Tibial nerve (tissue), 4 donors: ENCODE measurements at places on chromosomes 7 and 10.

GRCh38 chr7:14888962-14889361, 13.6 kb downstream of the DGKB start:
- H3K4me1 ChIP-seq = no peaks in the 10 kb centered on the region
- no peak for DNase-seq
- H3K27ac ChIP-seq = no peak overlapping the region
- H3K4me3 ChIP-seq = no peak overlapping the region
- H3K36me3 ChIP-seq = no peaks in the 10 kb centered on the region

- H3K4me1 ChIP-seq = peaks cover 3% of the 10 kb centered on the region
- H3K27ac ChIP-seq = no peak overlapping the region
- no peaks in the 10 kb centered on the region for H3K36me3 ChIP-seq
- H3K4me3 ChIP-seq = no peak overlapping the region
Measured at GRCh38 chr7:106599343-106599698, 61.6 kb downstream of the CCDC71L start.

- DNase-seq = no peak
- H3K4me3 ChIP-seq = no peak overlapping the region
- no peaks in the 10 kb centered on the region for H3K4me1 ChIP-seq
- H3K27ac ChIP-seq = no peak overlapping the region
- no peaks in the 10 kb centered on the region for H3K27me3 ChIP-seq
- H3K36me3 ChIP-seq = peaks cover 70% of the 10 kb centered on the region
Measured at GRCh38 chr7:5199841-5200240, 9.8 kb downstream of the WIPI2 start.

DNA sequence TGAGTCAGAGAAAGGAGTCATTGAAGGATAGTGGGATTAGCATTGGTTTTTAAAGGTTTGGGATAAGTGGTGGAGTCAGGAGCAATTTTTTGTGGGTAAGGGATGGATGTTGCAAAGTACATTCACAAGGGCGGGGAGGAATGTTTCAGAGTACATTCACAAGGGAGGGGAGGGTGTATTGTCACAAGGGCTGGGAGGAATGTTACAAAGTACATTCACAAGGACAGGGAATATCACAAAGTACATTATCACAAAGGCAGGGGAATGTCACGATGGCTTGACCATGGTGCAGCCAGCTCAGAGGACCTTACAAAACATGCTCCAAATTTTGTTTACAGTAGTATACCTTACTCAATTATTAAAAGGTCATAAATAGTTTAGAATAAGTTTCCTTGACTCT, 30.3 kb downstream of the C1GALT1 start:
- no peak overlapping the region for H3K4me3 ChIP-seq
- H3K4me1 ChIP-seq = no peaks in the 10 kb centered on the region
- DNase-seq = no peak

DNA sequence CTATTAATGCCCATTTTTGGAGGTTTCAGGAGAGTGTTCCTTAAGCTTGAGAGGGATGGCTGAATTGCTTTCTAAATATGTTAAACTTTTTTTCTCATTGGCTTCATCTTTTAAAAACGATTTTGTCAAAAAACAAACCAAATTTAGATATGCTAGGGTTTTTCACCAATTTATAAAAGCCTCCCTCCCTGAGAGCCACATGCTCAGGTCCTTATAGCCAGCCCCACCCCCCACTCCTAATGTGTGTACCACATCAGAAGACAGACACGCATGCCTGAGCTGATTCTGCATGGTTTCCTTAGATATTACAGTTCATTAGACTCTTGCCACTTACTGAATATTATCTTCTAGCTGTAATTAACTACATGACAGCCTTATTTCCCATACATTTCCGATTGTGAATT, 2.0 kb downstream of the CUL1 start:
- peaks cover 49% of the 10 kb centered on the region for H3K4me1 ChIP-seq
- DNase-seq = no peak
- H3K36me3 ChIP-seq = no peaks in the 10 kb centered on the region
- no peaks in the 10 kb centered on the region for H3K27me3 ChIP-seq

DNA sequence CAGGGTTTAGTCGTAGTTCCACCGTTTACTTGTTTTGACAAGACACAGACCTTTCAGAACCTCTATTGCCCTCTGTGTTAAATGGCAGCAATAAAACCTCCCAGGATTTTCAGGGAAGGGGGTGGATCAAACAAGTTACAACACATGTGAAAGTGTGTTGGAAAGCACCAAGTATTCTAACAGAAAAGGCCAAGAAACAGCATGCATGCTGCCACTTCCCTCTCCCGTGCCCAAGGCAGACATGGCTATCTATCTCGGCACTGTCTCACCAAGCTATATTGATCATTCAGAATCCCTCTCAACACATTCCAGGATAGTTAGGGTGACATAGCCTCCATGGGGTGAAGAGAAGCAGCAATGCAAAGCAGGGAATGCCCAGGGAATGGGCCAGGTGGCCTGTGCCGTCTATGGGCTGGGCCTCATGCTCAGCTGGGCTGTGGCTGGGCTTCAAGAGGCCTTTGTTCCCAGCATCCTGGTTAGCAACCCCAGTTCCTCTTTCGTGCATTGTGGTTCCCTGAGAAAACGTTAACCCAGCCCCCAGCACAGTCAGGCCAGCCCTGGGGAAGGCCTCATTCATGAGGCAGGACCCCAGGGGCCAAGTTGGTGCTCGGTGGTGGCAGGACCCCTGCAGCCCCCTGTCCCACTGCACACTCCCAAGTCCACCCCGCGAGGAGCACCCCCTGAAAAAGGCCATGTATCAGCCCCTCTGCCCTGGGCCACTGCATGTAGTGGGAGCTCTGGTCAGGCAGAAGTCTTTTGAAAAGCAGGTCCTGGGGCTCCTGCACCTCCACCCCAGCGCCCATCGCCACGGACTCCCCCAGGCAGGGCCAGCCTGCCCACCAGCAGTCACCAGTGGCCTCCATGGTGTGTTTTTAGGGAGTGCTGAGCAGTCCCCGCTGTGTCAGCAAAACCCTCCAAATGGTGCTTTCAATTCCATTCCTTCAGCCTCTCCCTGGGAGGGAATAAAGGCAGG, 25.5 kb downstream of the VSIR start:
- DNase-seq = no peak
- H3K36me3 ChIP-seq = peaks cover 36% of the 10 kb centered on the region
- H3K27me3 ChIP-seq = no peaks in the 10 kb centered on the region
- H3K4me1 ChIP-seq = peaks cover 77% of the 10 kb centered on the region

- no peaks in the 10 kb centered on the region for H3K4me1 ChIP-seq
- H3K27me3 ChIP-seq = no peaks in the 10 kb centered on the region
- H3K4me3 ChIP-seq = no peak overlapping the region
Measured at GRCh38 chr7:145928937-145929336, 187.7 kb upstream of the CNTNAP2 start.

DNA sequence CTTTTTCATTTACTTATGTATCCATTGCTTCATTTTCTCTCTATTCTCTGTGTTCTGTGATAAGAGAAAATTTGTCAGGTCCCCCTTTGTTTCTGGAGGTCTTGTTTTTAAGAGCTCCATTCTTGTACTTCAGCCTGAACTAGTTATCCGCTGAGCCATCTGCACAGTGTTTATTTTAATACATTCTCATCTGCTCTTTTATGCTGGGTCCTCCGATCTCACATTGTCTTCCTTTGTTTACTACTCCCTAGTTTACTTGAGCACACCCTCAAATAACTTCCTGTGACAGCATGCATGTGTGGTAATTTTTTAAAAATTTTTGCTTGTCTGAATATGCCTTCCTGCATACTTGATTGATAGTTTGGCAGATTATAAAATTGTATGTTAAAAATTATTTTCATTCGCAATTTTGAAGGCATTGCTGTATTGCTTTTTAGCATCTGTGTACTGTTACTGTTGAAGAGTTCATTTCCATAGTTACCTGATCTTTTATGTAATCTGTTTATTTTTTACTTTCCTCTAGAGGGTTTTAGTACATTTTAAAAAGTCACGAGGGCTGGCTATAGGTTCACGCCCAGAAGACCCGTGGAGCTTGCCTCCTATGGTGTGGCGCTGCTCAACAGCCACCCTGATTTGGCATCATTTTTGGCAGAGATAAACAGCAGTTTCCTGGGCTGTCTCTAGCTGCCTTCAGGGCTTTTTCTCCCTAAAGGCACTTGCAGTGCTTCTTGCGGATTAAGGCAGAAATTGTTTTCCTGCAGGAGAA, 31.9 kb downstream of the RSBN1L start:
- no peak overlapping the region for H3K27ac ChIP-seq
- H3K4me1 ChIP-seq = peaks cover 8% of the 10 kb centered on the region
- no peaks in the 10 kb centered on the region for H3K36me3 ChIP-seq

DNA sequence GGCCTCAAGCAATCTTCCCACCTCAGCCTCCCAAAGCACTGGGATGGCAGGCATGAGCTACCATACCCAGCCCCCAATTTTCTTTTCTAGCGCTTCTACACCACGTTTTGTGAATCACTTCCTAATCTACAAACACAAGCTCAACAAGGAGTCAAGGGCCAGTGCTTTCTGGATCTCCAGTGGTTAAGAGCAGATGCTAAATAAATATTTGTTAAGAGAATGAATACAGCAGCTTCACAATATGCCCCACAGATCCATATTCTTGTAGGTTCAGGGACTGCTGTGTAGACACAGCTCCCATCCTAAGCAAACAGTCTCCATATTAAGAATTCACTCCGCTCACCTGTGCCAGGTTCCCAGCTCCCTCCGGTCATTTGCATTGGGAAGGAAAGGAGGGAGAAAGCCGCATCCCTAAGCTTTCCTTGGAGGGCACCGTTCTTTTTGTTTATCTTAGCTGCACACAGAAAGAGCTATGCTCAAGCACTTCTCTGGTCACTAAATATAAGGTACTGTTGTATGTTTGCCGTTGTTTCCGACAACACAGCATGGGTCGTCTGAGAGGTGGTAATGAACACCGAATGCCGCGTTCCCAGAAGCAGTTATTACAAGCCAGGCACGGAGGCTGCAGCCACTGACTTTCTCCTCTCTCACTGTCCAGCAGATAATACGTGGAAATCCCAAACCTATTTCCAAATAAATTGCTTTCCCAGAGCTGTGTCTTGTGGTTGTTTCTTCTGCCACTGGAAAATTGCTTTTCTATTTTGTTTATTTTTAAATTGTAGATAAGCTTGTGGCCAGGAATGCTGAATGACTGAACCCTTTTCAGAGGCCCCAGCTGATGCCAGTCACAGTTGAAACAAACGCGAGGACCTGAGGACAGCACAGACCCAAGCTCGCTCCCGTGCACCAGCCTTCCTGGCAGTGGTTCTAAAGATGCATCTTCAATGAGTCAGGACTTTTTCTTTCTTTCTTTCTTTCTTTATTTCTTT, 217.1 kb downstream of the PRPF18 start:
- H3K27me3 ChIP-seq = no peaks in the 10 kb centered on the region
- no peak overlapping the region for H3K27ac ChIP-seq
- H3K36me3 ChIP-seq = no peaks in the 10 kb centered on the region
- no peaks in the 10 kb centered on the region for H3K4me1 ChIP-seq
- no peak for DNase-seq

DNA sequence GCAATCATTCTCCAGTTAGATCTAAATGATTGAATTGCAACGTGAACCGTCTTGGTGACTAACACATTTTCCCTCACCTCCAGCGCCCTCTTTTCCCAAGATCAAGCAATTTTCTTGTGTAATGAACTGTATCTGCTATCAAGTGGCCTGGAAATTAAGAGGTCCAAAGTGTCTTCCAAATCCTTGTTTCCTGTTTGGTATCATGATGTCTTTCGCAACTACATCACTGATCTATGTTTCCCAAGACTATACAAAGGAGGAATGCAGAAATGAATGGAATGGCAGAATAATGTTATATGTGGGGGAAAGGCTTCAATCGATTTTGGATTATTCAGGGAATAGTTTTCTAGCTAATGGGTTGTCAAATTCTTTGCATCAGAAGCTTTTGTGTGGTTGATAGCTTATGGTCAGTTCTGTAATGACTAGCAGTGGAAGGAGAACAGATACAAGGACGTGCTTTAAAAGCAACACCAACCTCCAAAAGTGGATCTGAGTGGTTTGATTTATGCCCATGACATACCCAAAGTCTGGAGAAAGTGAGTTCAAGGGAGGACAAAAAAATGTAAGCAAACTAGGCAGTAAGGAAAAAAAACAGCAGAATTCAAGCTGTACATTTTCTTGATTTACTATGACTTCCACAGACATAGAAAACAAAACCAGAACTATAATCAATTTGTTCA, 14.6 kb upstream of the ZEB1 start:
- DNase-seq = no peak
- no peaks in the 10 kb centered on the region for H3K27me3 ChIP-seq
- no peaks in the 10 kb centered on the region for H3K4me1 ChIP-seq
- H3K36me3 ChIP-seq = no peaks in the 10 kb centered on the region

GRCh38 chr7:74164985-74165456, 9.1 kb upstream of the EIF4H start:
- no peaks in the 10 kb centered on the region for H3K27me3 ChIP-seq
- no peak overlapping the region for H3K27ac ChIP-seq
- no peak for DNase-seq
- no peaks in the 10 kb centered on the region for H3K36me3 ChIP-seq
- no peaks in the 10 kb centered on the region for H3K4me1 ChIP-seq
- no peak overlapping the region for H3K4me3 ChIP-seq

GRCh38 chr10:131168238-131168875, 143.2 kb downstream of the TCERG1L start:
- H3K4me3 ChIP-seq = no peak overlapping the region
- H3K27ac ChIP-seq = no peak overlapping the region
- DNase-seq = no peak
- no peaks in the 10 kb centered on the region for H3K27me3 ChIP-seq
- no peaks in the 10 kb centered on the region for H3K36me3 ChIP-seq
- H3K4me1 ChIP-seq = no peaks in the 10 kb centered on the region

- no peak overlapping the region for H3K4me3 ChIP-seq
- H3K27ac ChIP-seq = no peak overlapping the region
- DNase-seq = no peak
Measured at GRCh38 chr7:127812540-127812939, 160.5 kb downstream of the SND1 start.

- no peak for DNase-seq
- no peak overlapping the region for H3K27ac ChIP-seq
- H3K27me3 ChIP-seq = no peaks in the 10 kb centered on the region
- no peaks in the 10 kb centered on the region for H3K4me1 ChIP-seq
- no peak overlapping the region for H3K4me3 ChIP-seq
Measured at GRCh38 chr10:85786401-85786899, 580.1 kb downstream of the GRID1 start.

DNA sequence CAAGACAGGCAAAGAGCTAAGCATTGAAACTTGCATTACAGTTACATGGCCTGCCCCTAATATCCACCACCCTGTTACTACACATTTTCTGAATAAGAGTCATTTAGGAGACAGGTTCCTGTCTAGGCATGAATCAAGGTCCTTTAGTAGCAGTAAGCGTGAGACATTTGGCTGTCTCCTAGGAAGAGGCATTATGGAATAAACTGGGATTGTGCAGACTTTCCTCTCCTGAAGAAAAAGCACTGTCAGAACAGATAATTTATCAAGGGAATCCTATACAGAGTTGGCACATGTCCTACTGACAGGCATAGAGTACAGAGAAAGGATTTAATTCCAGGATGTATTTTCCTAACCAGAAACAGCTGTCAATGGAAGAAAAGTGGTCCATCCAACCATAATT, 111.9 kb downstream of the INHBA start:
- H3K27ac ChIP-seq = no peak overlapping the region
- H3K36me3 ChIP-seq = no peaks in the 10 kb centered on the region
- no peaks in the 10 kb centered on the region for H3K4me1 ChIP-seq
- no peak for DNase-seq

- H3K4me3 ChIP-seq = peak overlapping the region; percentile 84
- peaks cover 40% of the 10 kb centered on the region for H3K4me1 ChIP-seq
- no peaks in the 10 kb centered on the region for H3K27me3 ChIP-seq
Measured at GRCh38 chr10:124743191-124744101, 732 bp downstream of the FAM53B start.
